Activated effector memory CD4-positive, alpha-beta T cell treated with Interleukin-2 at 50 U/mL for 16 hours (primary cell): ENCODE measurements at places on chromosomes 5 and 9.

- no peak for DNase-seq
Measured at GRCh38 chr5:135069895-135070657, 36.0 kb upstream of the PITX1 start.

DNA sequence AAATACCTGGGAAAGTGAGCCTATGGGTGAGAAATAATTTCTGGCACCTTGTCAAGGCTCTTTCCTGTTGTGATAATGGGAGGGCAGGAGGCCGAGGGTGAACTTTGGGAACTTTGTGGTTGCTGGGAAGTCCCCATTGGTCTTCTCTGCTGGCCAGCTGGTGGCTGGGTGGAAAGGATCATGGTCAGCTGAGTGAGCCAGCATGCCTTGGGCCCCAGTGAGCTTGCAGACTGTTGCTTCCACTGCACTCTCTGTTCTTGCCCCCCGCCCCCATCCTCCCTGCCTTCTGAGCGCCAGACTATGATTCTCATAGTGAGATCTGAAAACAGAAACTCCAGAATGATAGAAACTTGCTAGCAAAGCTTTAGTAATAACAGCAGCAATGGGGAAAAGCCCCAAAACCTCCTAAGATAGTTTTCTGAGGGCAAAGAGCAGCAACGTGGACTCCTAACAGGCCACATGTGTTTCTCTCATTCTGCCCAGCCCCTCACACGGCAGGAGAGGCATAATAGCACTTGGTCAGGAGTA, 139.2 kb upstream of the SMARCA2 start:
- no peak for DNase-seq

DNA sequence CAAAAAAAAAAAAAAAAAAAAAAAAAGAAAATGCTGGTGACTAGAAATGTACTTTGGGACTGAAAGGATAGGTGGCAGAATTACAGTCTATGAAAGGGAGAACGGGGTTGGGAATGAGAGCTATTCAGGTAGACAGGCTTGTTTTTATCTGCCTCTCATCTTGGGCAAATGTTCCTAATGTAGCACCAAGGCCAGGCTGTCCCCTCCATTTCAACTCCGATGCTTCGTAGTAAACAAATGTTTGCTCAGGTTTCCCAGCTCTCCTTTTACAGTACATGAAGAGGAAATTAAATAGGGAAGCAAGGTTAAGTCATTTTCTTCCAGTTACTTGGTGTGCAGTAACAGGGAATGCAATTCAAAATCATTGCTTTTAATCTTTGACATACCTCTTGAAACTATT, 4.4 kb upstream of the BASP1 start:
- no peak for DNase-seq

GRCh38 chr9:106869458-106869857, 6.5 kb downstream of the ZNF462 start:
- DNase-seq, result no peak

DNA sequence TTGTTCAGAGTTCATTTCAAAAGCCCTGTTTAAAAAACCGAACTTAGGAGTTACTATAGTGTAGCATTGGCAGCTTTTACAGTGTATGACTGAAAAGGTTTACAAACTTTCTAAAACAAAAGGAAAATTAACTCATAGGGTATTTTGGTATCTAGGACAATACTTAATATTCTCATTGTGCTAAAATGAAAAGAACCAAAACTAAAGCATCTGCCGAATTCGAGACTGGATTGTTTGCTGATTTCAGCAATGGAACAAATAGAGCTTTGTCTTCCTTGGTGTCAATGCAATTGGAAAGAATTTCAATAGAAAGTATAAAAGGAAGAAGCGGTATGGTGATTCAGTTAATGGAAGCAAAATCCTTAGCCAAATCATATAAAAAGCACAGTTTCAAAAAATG, 254.1 kb downstream of the SLF1 start:
- DNase-seq, result no peak

DNA sequence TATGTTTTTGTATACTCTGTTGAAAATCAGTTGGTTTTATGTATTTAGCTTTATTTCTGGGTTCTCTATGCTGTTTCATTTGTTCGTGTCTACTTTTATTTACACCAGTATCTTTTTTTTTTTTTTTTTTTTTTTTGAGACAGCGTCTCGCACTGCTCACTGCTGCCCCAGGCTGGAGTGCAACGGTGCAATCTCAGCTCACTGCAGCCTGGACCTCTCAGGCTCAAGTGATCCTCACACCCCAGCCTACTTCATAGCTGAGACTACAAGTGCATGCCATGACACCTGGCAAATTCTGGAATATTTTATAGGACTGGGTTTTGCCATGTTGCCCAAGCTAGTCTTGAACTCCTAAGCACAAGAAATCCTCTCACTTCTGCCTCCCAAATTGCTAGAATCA, 869.4 kb upstream of the CDH6 start:
- no peak for DNase-seq

DNA sequence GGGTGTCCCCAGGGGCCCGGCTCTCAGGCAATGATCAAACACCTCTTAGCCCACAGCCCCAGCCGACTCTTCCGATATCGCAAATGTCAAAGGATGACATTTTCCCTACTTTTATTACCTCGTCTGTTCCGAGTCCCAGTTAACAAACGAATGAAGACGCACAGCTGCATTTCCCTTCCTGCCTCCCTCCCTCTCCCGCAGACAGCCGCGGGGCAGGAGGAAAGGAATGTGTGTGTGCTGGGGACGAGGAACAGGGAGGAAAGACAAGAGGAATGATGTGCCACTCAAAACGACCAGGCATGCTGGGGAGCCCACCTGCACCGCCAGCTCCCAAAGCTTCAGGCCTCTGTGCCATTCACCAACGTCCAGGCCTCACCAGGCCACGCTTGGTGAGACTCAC, 125.9 kb upstream of the SARDH start:
- no peak for DNase-seq

GRCh38 chr5:39717176-39717897, 292.6 kb upstream of the DAB2 start:
- no peak for DNase-seq

DNA sequence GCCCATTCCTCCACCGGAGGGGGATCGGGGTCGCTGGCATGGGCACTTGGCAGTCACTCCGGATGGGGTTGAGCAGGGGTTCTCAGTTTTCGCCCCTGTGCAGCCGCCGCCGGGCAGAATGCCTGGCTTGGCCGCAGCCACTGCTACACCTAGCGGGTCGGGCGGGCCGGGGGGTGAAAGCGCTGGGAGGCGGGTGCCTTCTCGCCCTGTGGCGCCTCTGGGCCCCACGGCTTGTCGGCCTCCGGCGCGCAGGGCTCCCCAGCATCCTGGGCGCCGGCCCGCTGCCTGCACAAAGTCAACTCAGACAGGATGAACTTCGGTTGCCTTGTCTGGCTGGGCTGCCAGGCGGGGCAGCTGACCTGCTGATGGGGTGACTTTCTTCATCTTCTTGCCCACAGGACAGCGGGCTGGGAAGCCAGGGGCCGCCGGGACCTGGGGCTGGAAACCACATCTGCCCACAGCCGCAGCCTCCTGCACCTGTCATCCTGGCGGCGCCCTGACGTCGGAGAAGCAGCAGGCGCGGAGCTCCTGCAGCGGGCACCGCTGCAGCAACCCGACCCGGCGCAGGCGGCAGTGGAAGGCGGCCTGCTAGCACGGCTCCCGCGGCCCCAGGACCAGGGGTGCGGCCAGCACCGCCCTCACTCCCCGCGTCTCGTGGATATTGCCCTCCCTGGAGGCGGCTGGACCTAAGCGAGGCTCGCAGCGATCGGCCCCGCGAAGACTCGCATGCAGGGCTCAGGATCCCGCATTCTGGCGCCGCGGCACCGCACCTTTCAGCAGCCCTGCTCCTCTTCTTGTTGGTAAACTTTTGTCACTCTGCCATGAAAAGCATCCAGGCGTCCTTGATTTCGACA, 1.3 kb upstream of the ANKRD18A start:
- DNase-seq, result peak; percentile 46

DNA sequence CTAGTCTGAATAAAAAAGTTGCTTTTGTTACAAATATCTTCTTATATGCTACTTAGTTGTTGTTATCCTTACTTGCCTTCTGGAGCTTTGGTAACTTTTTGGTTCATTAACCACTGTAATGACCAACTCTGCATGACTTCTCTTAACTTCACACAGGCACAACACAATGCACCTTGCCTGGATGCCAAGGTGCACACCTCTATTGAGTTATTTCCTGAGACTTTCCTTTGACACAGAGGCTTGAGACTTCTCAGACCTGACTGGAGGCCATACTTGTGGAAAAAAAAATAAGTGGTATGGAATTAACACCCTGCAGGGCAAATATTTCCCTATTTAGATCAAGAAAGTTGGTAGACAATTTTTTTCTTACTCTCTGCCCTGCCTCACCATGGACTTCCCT, 1925.6 kb downstream of the EFNA5 start:
- no peak for DNase-seq

DNA sequence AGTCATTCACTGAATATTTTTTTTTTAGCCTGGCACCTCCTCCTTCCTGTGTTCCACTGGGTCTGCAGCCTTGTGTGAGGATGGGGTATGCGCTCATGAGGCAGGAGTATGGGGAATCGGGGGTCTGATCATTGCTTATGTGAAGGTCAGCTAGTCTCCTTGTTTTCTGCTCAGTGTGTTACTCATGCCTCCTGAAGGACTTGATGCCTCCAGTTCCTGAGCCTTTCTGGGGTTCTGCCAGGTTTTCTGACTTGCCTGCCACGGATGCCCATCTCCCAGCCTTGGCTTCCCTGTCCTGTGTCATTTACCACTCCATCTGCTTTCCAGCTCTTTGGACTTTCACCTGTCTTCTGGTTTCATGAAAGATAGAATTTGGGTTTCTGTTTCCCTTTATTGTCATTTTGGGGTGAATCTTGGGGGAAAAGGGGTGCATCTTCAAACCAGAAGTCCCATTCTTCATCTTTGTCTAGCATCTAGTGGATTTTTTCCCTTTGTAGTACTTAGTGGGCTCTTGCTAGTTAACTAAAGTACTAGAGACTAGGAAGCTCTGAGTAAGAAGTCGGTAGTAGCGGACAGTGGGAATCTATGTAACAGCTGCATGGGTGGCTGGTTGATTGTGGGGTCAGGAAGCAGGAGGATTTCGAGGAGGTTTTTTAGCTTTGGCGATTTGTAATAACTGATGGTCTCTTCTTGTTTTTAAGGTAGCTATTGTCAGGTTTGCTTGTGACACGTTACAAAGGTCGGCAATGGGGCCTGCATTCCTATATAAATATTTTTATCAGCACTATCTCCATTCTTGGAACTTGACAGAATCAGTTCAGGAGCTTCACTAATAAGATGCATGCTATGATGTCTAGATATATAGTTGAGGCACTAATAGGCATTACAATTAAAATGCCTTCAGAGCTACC, 8.2 kb downstream of the OTULIN start:
- no peak for DNase-seq

DNA sequence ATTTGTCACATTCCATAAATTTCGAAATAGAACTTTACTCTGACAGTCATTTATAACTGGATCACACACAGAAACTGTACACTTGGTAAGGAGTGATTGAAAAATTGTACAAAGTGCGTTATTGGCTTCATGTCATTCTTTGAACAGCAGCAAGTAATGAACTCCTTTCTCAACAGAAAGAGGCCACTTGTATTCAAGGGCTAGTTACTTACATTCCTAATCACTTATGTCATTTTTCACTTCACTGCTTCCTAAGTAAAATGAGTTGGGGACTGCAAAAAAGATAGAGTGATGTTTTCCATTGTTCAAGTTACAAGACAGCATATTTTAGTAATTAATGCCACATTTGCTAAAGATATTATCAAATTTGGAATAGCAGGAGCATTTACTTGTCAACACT, 893.2 kb downstream of the DTWD2 start:
- no peak for DNase-seq

DNA sequence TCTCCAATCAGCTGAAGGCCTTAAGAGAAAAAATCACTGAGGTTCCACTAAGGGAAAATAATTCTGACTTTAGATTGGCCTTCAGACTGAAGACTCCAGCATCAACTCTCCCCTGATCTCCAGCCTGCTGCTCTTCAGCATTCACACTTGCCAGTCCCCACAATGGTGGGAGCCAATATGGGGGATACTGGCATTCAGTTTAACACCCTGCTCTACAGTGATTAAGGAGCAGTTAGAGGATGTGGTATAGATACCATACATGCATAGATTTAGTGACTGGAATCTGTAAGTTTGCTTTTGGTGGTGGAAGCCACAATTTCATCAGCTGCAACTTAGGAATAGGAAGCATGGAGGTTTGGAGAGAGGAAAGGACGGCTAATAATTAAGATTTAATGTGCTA, 2017.7 kb upstream of the CDH6 start:
- no peak for DNase-seq

- DNase-seq, result no peak
Measured at GRCh38 chr9:89382026-89382986, 64.0 kb downstream of the SECISBP2 start.

DNA sequence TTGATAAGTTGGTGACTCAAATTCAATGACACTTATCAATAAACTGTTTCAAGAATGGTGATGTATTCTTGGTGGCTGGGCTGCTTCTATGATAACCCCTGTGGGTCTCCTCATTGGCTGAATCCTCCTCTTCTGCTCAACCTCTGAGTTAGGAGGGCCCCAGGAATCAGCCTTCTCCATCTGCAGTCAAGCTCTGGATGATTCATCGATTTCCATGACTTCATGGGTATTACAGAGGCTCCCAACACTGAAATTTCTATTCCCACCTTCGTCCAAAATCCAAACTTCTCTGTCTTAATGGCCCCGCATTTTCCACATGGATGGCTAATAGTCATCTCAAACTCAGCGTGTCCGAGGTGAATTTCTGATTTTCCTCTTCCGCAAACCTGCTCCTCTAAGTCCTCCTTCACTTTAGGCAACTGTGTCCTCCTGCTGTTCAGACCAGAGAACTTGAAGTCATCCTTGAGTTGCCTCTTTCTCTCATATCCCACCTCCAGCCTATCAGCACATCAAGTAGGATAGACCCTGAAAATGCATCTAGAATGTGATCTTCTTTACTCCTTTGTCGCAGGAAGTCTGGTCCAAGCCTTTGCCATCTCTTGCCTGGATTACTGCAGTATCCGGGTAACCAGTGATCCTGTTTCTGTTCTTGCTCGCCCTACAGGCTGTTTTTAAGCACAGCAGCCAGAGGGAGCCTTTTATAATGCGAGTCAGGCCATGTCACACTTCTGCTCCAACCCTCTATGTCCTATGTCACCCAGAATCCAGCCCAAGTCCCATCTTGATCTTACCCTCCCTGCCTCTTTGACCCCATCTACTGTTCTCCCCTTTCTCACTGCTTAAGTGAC, 41.4 kb upstream of the IL7R start:
- DNase-seq, result no peak

GRCh38 chr5:4229414-4230292, 634.0 kb downstream of the IRX1 start:
- DNase-seq, result no peak

DNA sequence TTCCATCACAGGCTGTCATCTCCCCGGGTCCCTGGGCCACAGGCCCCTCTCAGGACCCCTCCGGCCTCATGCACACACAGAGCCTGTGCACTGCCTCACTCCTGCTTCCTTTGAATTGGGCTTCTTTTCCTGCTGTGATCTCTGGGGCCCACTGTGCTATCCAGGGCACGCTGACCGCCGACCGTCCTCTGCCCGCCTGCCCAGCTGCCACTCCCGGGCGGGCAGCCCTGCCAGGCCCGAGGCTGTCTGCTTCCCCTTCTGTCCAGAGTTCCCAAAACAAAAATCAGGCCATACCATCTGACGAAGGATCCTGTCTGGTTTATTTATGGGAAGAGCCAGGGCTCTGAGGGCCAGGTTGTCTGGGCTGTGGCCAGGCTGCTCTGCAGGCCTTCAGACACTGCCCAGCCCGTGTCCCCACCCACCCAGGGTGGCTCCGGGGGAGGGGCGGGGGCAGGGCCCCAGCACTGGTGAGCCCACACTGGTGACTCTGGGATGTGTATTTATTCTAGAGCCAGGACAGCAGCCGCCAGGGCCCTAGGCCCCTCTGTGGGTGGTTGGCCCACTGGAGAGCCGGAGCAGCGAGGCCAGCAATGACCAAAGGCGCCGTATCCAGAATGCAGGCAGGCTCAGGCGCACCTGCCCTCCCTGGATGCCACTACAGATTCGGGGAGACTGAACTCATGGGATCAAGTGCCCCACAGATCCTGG, 57.0 kb downstream of the ADAMTS2 start:
- DNase-seq, result no peak
